H7 (cell line): ENCODE measurements at places on chromosomes 2 and 18. TPM values are rescaled to one million over a fixed set of nuclear protein-coding genes. Genes with fewer than 3 reads are reported as not detected.

TPO gene
- total RNA-seq: not detected in 2 replicates

RIT2 gene
- total RNA-seq: 0.17 and 0.26 TPM in 2 replicates

CNRIP1 gene
- total RNA-seq: 0.80 and 0.81 TPM in 2 replicates

CCL20 gene
- total RNA-seq: not detected in 2 replicates

LCT gene
- total RNA-seq: 0.03 TPM in 1 of 2 replicates, not detected in the other

GCG gene
- total RNA-seq: not detected in 2 replicates

LOXHD1 gene
- 0.03 and 0.07 TPM in 2 replicates for total RNA-seq

NT5DC4 gene
- not detected in 2 replicates for total RNA-seq
